ENCODE measurements at places on chromosomes 11 and 22.

GRCh38 chr11:72896431-72896830 lies 82.2 kb downstream of the ATG16L2 start:
- no peak for DNase-seq

DNA sequence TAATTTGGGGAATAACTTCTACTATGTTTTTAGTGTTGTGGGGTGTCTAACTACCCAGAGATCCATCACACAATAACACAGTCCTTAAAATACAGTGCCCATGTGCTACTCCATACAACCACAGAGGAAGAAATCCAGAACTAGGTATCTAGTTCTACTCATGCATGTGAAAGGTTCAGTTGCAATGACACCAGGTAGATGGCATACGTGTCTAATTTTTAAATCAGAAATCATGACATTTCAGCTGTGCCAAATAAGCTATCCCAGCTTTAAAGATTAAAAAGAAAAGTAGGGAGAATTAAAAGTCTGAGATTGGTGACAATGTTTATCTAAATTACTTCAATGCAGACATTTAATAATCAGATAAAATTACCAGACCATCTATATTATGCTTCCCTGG lies 122.2 kb downstream of the CD44 start:
- DNase-seq: no peak

DNA sequence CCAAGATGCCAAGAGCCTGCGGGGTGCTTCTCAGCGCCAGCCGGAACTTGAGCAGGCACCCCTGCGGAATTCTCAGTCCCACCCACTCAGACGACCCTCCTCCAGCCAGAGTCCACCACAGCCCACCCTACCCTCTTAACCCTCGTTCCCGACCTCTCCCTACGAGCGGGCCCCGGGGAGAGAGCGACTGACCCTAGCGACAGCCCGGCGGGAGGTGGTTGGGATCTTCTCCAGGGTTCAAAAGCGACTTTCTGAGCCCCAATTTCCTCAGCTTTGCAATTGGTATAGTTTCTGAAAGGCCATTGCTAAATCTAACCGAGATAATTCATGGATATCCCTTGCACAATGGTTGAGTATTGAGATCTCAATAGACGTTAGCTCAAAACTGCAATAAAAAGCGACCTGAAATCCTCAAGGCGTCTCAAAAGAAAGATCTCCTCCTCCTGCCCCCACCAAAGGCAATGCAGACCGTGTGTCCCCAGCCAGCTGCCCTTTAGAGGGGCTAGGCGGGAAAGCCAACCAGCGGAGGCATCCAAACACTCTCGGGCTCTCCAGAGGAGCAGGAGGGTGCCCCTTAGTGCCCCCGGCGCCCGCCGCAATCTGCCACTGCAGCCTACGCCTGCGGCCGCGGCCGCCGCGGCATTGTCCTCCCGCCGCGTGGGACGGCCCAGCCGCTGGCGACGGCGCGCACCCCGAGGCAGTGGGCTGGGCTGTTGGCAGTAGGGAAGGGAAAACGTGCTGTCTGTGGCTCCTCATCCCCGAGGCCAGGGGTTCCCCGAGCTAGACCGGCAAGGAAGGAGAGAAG lies 1.5 kb upstream of the SLC6A5 start:
- no peak for DNase-seq

DNA sequence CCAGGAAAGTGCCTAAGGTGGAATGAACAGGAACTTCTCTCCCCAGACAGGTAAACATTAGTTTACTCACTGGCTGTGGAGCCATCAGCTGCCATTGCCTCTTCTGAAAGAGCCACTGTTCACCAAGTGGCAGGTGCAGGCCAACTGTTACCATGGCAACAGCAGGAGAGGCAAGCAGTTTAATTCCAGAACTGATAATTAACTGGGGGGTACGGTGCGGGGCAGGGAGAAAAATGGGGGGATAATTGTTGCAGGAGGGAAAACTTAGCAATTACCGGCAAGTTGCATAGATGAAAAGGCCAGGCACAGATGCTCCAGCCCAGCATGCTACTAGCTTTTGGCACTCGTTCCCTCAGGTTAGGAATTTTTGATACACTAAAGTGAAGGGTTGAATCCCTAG lies 85.1 kb downstream of the TRIM44 start:
- DNase-seq: no peak

DNA sequence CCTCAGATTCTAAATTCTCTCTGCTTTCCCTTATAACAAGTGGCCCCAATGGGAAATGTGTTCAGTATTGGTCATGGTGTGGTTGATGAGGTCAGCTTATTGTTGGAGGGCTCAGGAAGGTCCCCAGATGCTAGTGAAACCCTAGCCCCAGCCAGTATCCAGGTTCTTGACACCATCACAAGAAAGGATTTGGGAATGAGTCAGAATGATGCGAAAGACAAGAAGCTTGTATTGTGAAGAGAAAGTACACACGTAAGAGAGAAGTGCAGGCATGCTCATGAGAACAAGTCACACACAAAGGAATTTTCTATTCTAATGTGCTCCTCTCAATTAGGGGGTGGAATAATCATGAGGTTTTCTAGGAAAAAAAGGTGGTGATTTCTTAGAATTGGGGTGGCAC lies 34.9 kb upstream of the TRPC6 start:
- DNase-seq: no peak

DNA sequence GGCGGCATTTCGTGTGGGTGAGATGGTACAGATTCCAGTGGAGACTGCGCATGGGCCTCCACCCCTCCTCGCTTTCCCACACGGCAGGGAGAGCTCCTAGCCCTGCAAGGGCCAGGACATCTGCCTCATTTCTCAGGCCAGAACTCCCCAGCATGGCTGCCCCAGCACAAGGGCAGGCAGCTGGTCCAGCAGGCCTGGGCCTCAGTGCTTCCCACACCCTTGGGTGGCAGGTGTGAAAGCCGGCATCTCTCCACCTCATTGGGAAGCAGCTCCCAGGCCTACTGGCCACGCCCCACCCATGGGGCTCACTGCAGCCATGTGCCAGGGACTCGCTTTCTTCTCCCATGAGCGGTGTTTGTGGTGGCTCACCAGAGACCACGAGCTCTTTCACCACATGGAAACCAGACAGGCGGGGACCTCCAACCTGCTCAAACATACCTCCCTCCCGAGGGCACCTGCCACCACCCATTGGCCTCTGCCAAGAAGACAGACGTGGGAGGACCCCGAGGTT lies 79.1 kb downstream of the NAT10 start:
- DNase-seq: no peak

GRCh38 chr11:31620434-31620833 lies 110.9 kb downstream of the ELP4 start:
- DNase-seq: no peak

- no peak for DNase-seq
Observed at GRCh38 chr11:80925321-80925720, 1484.5 kb upstream of the TENM4 start.

- DNase-seq: no peak
Observed at GRCh38 chr11:61742391-61742790, 10.0 kb upstream of the MYRF start.

DNA sequence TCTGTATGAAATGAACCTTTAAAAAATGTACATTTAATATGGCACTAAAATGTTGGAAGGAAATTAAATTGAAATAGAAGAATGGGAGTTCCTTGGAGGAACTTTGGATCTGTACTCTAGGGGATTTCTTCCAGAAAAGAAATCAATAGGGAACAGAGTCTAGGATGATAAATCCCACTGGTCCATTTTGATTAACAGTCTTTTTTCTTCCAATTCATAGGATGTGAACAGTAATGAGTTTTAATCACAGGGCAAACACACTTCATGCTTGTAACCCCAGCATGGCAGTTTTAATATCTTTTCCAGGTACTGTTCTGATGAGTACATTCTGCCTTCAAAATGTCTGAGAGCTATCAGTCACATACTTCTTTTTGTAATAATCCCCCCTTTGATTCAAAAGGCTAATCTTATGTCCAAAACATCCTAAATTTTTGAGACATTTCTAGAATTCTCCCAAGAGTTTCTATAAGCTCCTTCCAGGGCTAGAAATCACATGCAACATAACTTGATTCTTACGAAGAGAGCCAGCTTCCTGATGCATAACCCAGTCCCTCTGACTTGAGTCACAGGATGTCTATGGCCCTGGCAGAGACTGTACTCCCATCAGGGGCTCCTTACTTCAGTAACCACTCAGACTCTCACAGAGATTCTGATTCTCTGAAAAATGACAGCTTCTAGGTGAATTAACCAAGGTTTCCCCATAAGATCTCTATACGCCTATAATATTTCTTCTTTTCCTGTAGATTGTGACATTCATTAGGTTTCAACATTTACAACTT lies 112.9 kb downstream of the SLC36A4 start:
- DNase-seq: no peak

GRCh38 chr11:125433454-125434121 lies 62.5 kb downstream of the FEZ1 start:
- no peak for DNase-seq

- no peak for DNase-seq
Observed at GRCh38 chr22:38243007-38243765, 29.6 kb downstream of the TMEM184B start.

DNA sequence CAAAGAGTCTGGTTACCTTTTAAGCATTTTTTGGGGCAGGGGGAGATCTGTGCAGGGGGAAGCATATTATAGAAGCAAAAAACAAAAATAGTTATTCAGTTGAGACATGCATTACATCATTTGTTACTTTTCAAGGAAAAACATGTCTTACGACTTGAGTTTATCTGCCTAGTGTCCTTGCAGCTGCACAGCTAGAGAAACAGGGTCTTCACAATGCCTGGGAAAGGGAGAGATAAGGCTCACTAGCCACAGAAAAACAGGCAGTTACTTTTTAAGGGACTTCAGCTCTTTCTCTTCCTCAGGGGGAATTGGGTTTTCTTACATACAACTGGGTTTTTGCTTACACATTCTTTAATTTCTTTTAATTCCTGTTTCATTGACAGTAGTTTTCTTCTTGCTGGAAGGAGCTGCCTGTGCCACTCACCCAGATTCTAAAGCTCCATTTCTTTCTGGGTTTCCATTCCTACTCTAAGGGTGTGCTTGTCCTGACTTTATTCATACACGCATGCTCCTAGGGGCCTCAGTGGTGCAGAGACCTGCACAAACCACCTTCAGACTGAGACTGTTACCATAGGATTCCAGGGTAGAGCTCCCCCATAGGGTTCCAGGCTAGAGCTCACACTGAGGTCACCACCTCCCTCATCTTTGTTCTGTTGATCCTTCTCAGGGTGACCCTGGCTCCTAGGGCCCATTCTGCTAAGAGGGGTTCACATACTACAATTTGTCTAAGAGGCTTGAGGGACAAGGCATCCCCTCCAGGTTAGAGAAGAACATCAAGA lies 14.7 kb upstream of the UBQLNL start:
- DNase-seq: no peak

- no peak for DNase-seq
Observed at GRCh38 chr11:88666364-88666763, 328.8 kb upstream of the CTSC start.

DNA sequence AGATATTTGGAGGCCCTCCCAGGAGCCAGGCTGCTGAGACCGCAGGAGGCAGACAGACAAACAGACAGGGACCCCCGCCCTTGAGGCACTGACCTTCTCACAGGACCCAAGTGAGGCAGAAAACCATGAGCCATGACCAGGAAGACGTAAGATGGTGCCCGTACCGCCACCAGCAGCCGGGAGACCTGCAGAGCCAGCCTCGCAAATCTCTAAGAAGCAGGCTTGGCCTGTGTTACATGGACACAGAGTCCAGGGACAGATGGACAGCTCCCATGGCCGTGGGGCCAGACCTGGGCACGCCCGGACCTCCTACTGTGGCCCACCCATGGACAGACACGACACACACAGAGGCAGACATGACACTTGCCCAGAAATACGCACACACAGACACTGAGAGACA lies 30.7 kb upstream of the TOLLIP start:
- no peak for DNase-seq

DNA sequence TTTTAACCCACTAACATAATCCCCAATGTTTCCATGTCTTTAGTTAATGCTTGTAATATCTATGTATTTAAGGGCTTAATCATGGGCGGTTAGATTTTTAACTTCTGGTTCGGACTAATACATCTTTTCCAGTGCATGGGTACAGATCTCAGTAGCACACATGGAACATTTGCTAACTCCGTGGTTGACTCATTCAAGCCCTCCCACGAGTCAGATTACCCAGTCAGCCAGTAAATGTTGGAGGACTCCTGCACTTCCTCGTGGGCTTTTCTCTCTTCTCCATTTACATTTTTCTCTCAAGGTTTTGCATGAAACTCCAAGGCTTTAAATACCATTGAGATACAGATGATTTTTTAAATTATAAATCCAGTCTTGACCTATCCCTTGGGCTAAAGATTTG lies 313.9 kb downstream of the ST3GAL4 start:
- no peak for DNase-seq

DNA sequence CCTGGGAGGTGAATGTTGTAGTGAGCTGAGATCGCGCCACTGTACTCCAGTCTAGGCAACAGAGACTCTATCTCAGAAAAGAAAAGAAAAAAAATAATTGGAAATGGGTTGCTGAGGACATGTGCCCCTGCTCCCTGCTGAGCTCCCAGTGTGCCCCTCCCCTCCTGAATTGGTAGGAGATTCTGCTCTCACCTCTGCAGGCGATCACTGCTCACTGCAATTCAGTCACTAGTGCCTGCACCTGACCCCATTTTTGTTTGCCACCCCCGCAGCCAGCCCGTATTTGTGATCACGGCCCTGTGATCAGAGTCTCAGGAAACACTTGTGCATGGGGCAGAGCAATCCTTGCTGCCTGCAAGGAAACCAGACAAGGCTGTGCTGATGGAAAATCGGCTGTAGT lies 16.3 kb upstream of the SEC14L3 start:
- DNase-seq: no peak

GRCh38 chr11:73991471-73992006 lies 8.9 kb upstream of the UCP2 start:
- DNase-seq: no peak

DNA sequence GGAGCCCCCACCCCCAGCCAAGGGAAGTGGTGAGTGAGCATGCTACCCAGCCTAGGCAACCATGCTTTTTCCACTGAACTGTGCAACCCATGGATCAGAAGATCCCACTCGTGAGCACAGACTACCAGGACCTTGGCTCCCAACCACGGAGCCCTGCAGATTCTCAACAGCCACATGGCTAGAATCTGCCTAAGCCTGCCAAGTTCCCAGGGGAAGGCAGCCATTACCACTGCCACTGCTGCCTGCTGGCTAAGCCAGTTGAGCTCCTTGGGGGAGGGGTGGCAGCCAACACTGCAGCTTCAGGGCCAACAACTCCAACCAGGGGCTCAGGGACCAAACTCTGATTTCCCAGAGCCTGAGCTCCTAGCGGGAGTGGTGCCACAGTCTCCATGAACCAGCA lies 195.8 kb downstream of the DLG2 start:
- peak; percentile 1 for DNase-seq

- no peak for DNase-seq
Observed at GRCh38 chr22:30294066-30294465, 4.8 kb upstream of the CASTOR1 start.

DNA sequence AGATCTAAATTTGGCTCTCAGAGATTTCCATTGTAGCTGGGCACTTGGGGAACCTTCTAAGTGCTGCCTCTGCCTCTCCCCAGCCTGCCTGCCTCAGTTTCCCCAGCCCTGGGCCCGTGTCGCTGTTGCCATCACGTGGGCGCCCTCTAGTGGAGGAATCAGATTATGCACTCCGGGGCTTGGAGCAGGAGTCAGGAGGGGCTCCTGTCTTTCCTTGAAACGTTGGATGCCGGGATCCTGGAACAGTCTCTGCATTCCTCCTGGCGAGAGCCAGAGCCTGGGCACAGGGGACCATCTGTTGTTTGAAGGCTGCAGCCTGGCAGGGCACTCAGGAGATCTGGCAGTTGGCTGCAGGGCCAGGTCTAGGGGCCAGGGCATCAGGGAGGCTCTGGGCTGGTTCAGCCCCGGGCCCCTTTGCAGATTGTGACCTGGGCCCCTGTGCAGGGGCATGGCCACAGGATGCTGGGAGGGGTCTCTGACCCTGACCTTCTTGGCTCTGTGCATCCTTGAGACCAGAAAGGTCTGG lies 71.6 kb downstream of the LRP5 start:
- DNase-seq: no peak

Measured in activated gamma-delta T cell (primary cell).